A549 treated with Mapracorat at 1 μM for 4 hours (cell line): ENCODE measurements at places on chromosomes 7 and 10. TPM values are rescaled to one million over a fixed set of nuclear protein-coding genes. Genes with fewer than 3 reads are reported as not detected.

ERCC6 gene
- total RNA-seq: 6.7 to 7.5 TPM (median 7.2 TPM) in 5 replicates

IFIT1B gene
- total RNA-seq: not detected in 5 replicates

GRM8 gene
- total RNA-seq: not detected in 5 replicates

SPDYE16 gene
- total RNA-seq: not detected in 5 replicates

GATA3 gene
- total RNA-seq: 4.1 to 6.4 TPM (median 4.2 TPM) in 5 replicates

VSTM4 gene
- total RNA-seq: 0.15 to 0.56 TPM (median 0.39 TPM) in 5 replicates
